ENCODE measurements at places on chromosomes 2 and 18.

GRCh38 chr18:11310476-11311086 is 161.2 kb upstream of the PIEZO2 start:
- peak; percentile 28 for DNase-seq

- DNase-seq, result no peak
Observed at GRCh38 chr2:54444503-54444902, 11.6 kb upstream of the SPTBN1 start.

DNA sequence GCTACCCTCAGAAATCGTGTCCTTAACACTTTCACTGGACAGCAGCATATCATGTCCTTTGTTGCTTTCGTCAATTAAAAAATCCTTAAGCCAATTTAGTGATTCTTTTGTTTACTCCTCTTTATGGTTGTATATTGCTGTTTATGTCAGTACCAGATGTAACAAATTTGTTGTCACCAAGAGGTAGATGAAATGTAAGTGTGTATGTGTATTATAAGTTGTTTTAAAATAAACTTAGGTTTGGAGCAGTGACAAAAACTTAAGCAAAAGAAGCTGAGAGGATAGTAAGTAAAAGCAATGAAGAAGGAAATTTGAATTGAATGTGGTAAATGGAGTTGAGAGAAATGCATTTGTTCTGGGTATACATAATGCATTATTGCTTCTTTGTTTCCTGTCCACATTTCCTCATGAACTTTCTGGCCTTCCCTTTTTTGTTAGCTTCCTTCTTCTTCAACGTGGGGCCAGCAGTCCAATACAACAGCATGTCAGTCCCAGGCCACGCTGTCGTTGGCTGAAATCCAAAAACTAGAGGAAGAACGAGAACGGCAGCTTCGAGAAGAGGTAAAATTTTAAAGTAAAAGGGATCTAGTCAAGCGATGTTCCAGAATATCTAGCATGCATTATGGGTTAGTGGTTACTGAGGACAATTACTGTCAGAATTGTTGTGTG is 30.5 kb upstream of the SNORC start:
- no peak for DNase-seq

GRCh38 chr2:58671675-58672074 is 430.6 kb upstream of the FANCL start:
- DNase-seq, result no peak

GRCh38 chr2:238151628-238152235 is 7.0 kb upstream of the ERFE start:
- no peak for DNase-seq

- DNase-seq, result no peak
Observed at GRCh38 chr2:149587950-149588487, 444 bp upstream of the MMADHC start.

- DNase-seq, result peak; percentile 37
Observed at GRCh38 chr18:27114842-27115241, 70.3 kb downstream of the CHST9 start.

DNA sequence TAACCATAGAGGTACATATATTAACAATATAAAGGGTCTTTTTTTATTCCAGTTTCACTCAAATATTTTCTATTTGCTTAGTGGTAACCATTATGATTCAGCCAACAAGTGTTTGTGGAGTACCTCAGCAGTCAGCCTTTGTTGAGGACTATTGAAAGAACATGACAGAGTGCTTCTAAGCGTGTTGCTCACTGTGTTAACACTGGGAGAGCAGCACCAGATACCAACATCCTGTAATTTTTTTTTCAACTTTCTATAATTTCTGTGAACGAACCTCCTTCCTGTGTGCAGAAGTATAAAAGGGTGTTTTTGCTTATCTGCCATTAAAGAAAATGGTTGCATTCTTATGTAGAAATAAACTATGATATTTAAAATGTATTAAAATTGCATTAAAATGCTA is 239.0 kb downstream of the PHLPP1 start:
- no peak for DNase-seq

- no peak for DNase-seq
Observed at GRCh38 chr2:204900487-204900886, 355.2 kb downstream of the PARD3B start.

- peak; percentile 58 for DNase-seq
Observed at GRCh38 chr2:136305517-136306192, 187.7 kb upstream of the CXCR4 start.

DNA sequence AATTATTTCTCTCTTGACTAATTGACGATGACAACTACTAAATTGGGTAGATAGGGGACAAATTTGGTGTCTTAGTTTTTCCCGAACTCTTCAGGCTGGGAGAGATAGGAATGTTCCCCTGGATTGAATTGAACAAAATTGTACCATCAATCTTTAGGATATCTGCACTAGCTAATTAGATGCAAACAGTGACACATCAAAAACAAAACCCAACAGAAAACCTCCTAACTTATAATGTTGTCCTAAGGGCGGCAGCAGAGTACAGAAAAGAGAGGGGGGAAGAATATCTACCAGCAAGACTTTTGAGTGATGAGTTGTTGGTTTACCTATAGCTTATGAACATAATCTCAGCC is 342.9 kb downstream of the INSIG2 start:
- DNase-seq, result no peak

DNA sequence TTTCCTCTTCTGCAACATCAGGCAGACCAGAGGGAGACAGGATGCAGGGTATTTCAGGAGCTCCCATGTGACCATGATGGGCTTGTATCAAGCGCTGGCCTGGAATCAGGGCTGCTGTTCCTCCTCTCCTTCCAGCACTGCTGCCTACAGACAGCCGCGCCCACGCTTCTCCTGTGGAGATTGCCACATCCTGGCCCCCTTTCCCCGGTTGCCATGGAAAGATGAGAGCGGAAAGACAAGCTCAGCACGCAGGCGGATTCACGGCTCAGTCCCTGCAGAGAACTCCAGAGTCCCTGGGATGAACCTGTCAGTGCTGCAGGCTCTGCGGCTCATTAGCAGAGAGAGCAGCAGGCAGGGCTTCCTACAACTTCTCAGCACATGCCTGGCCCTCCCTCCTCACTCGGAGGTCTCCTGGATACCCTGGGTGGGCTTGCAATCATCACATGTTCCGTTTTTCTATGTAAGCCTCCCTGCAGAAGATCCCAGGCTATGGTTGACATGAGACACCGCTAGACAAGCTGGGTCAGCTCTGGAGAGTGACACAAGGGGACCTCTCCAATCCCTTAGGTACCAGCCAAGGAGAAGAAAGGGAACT is 497.8 kb upstream of the MYT1L start:
- DNase-seq, result no peak

- DNase-seq, result no peak
Observed at GRCh38 chr2:19207452-19207851, 151.0 kb downstream of the OSR1 start.

- no peak for DNase-seq
Observed at GRCh38 chr2:152513681-152514080, 178.7 kb downstream of the FMNL2 start.

DNA sequence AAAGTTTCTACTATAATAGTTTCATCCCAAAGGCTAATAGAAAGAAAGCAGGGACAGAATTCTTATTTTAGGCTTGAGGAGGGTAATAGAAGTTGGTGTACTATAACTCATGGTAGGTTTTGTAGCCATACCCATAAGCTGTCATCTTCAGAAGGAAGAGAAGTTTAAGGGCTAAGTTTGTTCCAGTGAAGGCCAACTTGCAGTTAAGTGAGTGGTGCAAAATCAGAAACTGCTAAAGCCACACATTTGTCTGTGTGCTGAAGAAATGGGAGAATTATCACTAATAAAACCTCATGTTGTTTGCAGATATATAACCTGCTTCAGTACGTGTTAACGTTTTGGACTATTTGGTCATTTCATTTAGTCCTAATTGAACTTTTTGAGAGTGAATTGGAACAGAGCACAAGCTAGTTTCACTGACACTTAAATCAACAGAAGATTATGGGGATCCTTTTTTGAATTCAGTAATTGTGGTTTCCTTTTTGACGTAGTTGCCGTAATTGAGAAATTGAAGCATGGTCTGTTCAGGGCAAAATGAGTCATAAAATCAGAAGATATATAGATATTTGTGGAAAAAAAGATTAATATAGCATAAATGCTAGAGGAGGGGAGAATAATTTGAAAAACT is 69.1 kb downstream of the PHLPP1 start:
- DNase-seq, result no peak

GRCh38 chr18:23857756-23858155 is 156.8 kb upstream of the TTC39C start:
- no peak for DNase-seq

DNA sequence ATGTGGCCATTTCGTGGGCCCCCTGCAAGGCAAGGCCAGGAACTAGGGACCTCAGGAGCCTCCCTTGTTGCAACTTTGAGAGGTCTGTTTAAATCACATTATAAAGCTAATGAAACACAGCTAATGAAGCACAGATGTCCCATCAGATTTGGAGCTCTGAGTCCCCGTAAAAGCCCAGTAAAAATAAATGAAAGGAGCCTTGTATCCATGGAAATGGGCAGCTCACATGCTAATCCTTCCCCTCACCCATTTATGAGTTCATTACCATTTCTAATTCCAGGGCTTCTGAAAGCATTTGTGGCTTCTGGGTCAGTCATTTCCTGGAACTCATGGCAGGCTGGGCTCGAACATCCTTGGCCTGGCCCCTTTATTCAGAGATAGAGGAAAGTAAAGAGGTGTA is 274.8 kb downstream of the SS18 start:
- no peak for DNase-seq

GRCh38 chr2:121210691-121211090 is 74.3 kb downstream of the TFCP2L1 start:
- no peak for DNase-seq

DNA sequence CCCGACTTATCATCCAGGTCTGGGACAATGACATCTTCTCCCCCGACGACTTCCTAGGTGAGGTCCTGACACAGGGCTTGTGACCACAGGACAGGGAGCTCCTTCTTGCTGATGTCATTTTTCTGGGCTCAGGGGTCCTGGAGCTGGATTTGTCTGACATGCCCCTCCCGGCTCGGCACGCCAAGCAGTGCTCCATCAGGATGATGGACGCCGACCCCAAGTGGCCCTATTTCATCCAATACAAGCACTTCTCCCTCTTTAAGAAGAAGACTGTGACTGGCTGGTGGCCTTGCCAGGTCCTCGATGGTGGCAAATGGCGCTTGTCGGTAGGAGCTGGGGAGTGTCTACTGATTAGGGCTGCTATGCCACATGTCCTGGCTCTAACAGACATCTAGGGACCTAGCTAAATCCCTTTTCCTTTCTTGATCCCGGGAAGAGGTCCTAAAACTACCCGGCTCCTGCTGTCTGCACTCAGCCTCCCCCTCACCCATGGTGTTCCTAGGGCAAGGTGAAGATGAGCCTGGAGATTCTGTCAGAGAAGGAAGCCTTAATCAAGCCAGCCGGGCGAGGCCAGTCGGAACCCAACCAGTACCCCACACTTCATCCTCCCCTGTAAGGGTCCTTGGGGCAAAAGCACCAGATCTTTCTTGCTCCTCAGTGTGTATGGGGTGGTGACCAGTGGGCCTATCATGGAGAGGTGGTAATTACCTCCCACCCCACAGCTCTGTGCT is 36.7 kb downstream of the LMAN2L start:
- DNase-seq, result no peak

DNA sequence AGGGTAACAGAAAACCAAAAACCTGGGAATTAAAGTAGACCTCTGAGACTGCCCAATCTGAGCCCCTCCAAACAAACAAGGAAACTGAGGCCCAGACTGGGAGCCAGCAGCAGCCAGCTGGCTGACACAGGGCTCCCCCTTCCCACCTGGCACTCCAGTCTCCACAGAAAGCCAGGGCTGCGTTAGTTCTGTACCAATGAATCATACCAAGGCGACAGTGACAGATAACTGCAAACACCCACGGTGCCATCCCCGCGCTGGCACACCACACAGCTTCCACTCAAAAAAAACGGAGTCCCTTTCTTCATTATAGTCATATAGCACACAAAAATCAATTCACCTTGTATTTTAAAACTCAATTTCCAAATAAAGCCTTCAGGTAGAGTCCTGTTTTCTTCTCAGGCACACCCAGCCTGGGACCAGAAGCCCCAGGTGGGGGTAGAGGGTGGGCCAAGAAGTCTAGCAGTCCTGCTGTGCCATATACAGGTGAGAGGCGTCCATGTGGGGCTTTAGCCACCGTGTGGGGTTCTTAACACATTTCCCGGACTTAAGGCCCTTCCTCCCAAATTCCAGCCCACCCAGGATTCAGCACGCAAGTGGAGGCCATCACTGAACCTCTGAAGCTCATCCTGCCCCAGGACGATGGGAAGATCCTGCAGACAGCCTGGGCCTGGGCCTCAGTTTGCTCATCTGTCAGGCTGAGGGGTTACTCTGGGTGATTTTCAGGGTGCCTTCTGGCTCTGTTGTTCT is 1.2 kb downstream of the PER2 start:
- DNase-seq, result no peak

DNA sequence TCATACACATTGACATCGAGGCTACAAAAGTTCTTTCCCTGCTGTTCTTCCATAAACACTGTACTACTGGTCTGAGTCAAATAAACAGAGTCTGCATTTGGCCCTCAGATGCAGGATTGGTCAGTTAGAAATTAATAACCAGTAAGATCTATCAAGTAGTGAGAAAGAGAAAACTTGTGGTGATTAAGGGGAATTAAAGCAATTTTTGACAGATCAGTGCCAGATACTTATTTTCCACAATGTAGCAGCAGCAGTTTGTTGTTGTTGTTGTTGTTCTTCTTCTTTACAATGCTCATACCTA is 85.0 kb downstream of the IKZF2 start:
- DNase-seq, result no peak

DNA sequence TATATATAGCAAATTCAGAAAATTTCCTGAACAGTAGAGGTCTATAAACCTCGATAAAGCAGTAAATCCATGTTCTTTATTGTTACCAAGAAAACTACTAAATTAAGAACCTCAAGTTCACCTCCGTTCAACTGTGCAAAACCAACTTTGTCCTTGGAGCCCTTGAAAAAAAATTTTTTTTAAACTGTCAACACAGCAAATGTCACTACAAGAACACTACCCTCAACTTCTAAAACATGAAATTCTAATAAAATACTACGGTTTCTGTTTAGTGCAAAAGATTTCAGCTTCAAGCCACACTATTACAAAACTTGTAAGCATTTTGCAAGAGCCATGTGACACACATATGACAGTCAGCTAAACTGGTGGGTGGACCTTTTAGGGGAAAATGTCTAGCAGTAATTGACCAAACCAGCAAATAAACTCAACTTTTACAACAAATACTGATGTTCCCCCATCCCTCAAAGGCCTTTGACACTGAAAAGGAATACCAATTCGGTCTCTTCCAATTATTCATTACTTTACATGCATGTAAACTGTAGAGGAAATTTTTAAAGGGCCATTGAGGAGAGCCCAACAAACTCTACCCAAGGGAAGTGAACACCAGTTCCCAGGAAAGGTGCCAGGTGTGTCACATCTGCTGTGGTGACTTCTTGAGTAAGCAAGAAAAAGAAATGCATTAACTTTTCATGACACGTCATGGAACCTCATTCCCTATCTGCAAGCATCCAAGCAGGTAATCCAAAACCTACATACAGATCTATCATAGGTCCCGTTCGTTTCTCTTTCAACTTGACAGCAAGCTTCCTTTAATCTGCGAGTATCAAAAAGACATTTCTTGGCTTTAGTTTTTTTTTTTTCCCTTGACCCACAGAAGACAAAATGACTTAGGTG is 1.4 kb downstream of the RAB1A start:
- DNase-seq, result no peak
